Osteocyte (in vitro differentiated cells): ENCODE measurements at places on chromosomes 4 and X. TPM values are rescaled to one million over a fixed set of nuclear protein-coding genes. Genes with fewer than 3 reads are reported as not detected.

COX7B2 gene
- not detected in 2 replicates for total RNA-seq

ZNF330 gene
- 26.6 and 30.1 TPM in 2 replicates for total RNA-seq

MAP9 gene
- 15.8 and 17.9 TPM in 2 replicates for total RNA-seq

MYOZ2 gene
- not detected in 2 replicates for total RNA-seq

DNA sequence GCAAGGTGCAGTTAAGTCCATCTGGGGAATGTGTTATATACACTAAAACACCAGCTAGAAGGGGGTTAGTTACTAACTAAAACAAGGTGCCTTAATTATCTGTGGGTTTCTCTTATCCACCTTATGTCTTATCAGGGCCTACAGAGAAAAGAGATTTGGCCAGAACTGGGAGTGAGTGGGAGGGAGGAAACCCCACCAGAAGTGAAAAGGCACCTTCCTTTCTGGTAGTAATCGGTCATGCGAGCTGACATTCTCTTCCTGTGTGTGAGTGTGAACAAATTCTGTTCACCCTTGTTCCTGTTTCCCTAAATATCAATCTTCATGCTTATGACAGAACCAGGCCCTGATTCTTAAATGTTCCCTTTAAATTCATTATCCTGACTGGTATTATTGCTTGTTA is 43.5 kb downstream of the SRPX2 start:
- no peak for DNase-seq

GRCh38 chr4:149398993-149399392 is 416.6 kb downstream of the IQCM start:
- no peak for DNase-seq

- DNase-seq: no peak
Measured at GRCh38 chr4:60780874-60781273, 419.3 kb upstream of the ADGRL3 start.

- DNase-seq: no peak
Measured at GRCh38 chr4:159079074-159079473, 23.8 kb upstream of the RAPGEF2 start.

DNA sequence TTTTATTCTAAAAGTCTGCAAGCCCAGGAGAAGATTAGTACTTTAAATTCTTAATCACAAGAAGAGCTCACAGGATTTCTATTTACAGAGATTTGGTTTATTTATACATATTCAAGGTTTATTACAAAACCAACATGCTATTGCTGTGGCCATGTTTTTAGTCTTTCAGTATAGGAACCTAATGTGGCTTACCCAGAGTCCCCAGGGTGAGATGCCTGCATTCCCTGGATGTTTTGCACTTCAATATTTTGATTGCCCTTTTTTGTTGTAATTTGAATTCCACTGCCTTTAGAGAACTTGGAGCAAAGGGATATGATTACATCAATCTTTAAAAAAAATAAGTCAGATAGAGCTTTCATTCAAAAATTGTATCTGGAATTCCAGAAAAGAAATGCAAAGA is 146.0 kb upstream of the FRMPD4 start:
- no peak for DNase-seq

- no peak for DNase-seq
Measured at GRCh38 chr4:22493523-22493922, 22.3 kb downstream of the ADGRA3 start.

GRCh38 chr4:82352825-82353366 is 20.9 kb downstream of the HNRNPD start:
- DNase-seq: no peak

DNA sequence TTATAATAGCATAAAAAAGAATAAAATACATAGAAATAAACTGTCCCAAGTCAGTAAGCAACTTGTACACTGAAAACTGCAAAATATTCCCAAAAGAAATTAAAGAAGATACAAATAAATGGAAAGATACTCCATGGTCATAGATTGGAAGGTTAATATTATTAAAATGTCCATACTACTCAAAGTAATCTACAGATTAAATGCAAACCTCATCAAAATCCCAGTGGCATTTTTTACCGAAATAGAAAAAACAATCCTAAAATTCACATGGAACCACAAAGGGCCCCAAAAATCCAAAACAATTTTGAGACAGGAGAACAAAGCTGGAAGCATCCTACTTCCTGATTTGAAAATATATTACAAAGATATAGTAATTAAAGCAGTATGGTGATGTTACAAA is 133.0 kb downstream of the NDST3 start:
- DNase-seq: no peak

DNA sequence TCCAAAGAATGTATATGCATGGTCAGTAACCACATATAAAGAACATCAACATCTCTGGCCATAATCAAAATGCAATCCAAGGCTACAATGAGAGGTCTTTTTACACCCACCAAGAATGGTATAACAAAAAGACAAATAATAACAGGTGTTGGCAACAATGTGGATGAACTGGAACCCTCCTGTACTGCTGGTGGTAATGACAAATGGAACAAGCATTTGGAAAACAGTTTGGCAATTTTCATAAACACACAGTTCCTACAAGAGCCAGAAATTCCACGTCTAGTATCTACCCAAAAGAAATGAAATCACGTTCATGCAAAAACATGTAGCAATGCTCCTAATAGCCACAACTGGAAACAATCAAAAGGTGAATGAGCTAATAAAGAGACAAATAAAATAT is 11.7 kb downstream of the UGT2B4 start:
- no peak for DNase-seq

GRCh38 chr4:147727476-147728028 is 4.3 kb upstream of the ARHGAP10 start:
- no peak for DNase-seq

GRCh38 chrX:1072637-1073377 is 139.6 kb downstream of the CRLF2 start:
- DNase-seq: no peak
